Retinal pigment epithelial cell (primary cell): ENCODE measurements at places on chromosomes 12 and 14.

- no peak for DNase-seq
Observed at GRCh38 chr12:30882706-30883105, 43.8 kb upstream of the TSPAN11 start.

DNA sequence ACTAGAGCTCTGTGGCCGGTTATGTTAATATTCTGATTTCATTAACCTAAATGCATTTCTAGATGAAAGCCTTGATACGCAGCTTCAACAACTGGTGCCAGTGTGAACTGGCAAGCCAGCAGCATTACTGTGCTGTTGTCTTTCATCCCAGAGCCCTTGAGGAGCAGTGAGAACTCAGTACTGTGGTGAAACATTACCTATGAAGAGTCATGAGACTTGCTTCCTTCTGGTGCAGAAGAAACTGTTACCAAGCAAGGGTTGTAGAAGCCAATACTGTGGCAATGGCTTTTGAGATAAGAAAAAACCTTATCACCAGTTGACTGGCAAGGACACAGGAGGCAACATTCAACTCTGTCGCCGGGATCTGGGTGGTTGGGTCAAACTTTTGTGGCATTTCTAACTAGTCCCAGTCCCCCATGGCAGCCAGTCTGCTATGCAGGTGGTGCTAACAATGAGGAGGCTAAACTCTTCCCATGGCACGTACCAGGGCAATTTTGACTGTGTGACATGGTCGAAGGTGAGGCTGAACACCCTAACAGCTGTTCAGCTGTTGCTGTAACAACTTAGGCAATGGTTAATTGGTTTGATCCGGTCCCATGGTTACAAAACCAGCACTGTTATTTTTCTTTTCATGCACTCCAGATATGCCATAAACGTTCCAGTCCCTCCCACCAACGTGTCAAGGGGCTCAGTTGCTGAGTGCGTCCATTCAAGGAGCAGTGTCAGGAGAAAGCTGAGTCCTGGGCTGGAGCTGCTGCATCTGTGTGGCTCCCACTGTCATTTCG is 12.6 kb upstream of the LGALS3 start:
- no peak for DNase-seq

DNA sequence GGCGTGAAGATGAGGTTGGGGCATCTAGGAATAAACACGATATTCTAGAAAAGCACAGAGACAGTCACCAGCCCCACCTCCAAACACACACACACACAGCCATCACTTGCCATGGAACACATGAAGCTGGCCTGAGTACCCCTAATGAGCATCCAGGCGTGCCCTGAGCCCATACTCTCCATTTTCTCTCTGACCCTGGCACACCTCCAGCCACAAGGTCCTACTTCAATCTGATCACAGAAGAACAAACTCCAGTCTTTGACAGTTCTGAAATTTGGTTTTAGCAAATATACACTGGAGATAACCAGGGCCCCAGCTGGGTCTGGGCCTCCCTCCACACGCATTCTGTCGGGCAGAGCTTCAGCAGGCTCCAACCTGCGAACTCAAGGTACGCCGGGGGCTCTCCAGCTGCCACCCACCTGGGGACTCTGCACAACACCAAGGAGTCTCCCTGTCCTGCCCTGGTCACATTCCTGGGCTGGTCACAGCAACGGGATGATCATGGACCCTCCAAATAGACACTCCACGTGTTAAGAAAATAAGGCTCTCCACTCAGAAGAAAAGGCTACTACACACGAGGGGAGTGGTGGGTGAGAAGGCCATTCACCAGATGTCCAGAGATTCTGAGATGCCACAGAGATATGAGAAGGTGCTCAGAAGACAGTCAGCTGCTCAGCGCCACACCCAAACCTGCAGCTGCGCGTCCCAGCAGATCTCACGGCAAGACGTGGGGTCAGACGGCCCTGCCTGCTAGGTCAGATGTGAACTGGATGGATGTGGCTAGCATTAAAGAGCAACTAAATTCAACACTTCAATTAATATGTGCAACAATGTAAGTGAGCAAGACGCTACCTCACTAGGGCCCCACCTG is 57.0 kb upstream of the PNMA1 start:
- DNase-seq, result no peak

DNA sequence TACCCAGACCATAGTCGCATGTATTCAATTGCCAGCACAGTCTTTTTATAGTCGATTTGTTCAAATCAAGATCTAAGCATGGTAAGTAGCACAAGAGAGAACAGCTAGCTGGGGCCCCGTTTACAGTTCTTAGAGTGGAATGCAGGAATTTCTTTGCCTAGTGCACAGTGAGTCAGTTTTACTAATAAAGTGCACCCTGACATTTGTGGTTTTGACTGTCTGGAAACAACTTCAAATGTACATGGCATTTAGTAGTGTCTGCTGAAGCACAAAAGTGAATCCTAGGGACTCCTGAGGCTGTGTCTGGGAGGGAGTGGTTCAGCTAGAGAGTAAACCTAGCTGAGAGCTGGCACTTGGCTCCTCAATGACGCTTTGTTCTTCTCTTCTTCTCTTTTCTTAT is 64.9 kb downstream of the TMX1 start:
- peak; percentile 93 for DNase-seq

DNA sequence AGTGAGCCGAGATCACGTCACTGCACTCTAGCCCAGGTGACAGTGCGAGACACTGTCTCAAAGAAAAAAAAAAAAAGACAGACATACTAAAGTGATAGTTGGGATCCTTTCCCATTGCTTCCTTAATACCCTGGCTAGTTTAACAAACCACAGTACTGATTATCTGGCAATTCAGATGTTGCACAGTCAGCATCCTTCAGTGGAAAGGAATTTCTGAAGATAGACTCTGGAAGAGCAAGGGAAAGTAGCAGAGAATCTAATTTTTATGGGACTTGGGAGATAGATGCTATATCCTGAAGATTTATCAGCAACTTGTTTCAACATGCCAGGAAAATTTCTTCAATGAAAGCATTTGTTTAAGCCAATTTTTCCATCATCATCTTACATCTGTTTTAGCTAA is 6.5 kb upstream of the PPFIBP1 start:
- DNase-seq, result no peak

DNA sequence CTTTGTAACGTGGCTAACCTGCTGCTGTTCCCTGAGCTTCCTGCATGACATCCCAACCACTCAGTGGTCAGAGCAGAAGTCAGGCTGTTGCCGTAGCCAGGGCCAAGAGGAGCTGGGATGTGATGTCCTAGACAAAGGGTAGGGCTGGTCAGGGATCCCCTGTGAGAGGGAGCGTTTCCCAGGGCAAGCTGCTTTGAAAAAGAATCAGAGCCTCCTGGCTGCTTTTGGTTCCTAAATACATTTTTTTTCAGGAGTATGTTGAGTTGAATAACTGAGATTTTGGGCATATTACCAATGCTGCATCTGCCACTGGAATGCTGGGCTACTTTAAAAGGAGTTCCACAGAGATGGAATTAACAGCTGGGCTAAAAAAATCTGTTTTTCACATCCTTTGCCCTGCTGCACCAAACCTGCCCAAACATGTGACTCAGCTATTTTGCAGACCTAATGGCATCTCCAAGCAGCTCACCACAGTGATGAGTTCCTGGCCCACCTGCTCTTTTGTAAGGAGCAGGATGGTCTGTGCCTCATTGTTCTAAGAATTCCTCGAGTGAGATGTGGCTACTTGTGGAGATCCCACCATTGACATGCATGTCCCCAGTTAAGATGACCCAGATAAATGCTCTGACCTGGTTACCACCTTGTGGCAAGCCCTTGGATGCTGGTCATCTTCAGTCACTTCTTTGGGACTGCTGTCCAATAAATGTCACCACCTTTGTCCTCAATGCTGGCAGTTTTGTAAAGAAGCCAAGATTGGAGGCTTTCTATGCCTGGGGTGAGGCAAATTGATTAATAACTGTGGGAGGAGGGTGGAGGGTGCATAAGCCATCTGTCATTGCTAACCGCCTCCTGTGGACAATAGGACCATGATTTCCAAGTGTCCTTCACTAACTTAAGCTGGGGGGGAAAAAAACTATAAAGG is 24.1 kb downstream of the ANKRD13A start:
- DNase-seq, result no peak

- DNase-seq, result peak; percentile 9
Observed at GRCh38 chr14:21711360-21711961, 37.8 kb upstream of the OR4E1 start.

- no peak for DNase-seq
Observed at GRCh38 chr12:130219929-130220705, 57.9 kb downstream of the FZD10 start.

GRCh38 chr12:80282761-80283160 is 161.3 kb upstream of the PTPRQ start:
- DNase-seq, result no peak

- DNase-seq, result peak; percentile 3
Observed at GRCh38 chr12:27123642-27124041, 41.3 kb upstream of the C12orf71 start.

DNA sequence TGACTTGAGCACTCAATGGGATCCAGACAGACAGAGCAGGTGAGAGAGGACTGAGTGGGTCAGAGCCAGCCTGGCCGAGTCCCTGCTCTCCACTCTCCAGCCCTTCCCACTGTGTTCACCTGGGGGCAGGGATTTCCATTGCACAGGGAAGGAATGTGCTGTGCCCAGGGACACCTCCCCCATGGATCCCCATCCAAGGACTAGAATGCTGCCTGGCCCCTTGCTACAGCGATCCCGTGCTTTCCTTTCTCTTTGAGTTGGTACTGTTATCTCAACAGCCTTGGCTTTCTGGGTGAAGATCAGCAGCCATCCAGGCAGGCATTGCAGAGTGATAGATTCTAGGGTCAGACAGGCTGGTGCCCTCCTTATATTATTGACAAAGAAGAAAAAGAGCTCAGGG is 60.3 kb upstream of the DLK1 start:
- DNase-seq, result no peak

DNA sequence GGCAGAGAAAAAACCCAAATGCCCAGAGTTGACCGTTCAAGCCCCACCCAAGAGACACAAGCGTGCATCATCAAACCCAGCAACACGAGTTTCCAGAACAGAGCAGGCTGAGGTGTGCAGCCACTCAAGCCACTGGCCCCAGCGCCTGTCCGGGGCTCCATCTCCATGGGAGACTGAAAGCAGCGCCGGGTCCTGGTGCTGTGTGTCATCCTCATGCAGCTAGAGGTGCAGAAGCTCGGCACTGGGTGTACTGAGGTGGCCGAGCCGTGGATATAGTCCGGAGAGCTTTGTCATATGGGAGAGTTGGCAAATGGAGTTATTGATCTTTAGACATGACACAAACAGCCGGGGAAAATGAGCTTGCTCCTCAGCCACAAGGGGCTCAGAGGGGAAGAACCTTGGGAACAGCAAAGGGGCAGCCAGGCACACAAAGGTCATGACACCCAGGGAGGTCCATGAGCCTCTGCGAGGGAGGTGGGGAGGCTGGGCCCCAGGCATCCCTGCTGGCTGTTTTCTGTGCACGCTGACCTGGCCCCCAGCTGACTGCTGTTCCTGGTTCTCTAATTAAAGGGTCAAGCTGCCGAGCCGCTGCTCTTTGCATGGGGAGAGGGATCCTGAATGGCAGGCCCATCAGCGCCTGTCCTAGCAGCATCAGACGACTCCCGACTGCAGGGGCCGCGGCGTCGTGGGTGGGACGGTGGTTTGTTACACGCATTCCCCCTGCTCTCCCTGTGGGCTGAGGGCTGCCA is 145.4 kb upstream of the SFSWAP start:
- DNase-seq, result no peak

GRCh38 chr14:32692441-32692840 is 246.2 kb upstream of the NPAS3 start:
- no peak for DNase-seq

GRCh38 chr14:71597955-71598660 is 334.1 kb upstream of the RGS6 start:
- DNase-seq, result no peak

DNA sequence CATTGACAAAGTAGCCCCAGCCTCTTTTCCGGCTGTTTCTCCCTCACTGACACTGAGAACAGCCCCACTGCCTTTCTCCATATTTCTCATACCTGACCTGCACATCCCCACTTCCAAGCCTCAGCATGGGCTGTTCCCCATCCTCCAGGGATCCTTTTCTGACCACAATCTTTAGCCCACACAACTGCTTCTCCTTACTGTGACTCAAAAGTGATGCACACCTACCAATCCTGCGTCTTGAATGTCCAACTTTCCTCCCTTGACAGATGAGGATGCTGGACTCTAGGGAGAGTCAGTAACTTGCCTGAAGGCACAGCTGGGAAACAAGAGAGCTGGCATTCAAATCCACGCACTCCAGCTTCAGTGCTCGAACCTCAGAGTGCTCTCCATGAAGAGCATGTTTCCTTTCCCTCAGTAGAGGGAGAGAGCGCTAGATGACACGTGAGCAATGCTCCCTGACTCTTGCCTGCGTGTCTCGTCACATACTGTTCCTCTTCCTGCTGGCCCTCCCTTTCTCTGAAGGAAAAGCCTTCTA is 75.6 kb downstream of the NTF3 start:
- no peak for DNase-seq

DNA sequence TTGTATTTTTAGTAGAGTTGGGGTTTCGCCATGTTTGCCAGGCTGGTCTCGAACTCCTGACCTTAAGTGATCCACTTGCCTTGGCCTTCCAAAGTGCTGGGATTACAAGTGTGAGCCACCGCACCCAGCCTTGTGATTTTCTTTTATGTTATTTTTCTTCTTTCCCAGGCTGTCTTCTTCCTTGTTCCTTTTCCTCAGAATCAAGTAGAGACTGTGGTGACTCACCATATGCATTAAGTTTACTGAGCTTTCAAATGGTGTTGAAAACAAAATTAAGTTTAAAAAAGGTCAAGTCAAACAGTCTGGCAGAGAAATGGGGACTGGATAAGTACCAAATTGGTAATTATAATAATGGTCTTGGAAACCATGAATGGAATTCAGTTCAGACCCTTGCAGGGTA is 5.7 kb downstream of the ARPC3 start:
- no peak for DNase-seq

DNA sequence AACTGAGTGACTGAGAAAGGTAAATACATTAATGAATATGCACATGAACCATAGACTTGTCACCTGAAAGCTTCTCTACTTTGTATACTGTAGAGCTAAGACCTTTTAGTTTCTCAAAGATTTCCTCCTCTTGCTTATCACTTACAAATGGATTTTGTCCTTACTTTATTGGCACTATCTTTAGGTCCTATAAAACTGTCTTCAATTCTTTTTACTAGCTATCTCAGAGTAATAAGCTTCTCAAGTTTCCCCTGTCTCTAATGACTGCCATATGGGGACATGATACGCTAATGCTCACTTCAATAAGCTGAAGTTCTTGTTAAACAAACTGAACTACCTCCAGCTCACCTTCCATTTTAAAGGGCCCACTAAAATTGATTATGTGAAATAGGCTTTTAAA is 468.2 kb upstream of the CCDC196 start:
- no peak for DNase-seq

GRCh38 chr12:42291680-42292079 is 34.2 kb downstream of the ZCRB1 start:
- DNase-seq, result no peak

GRCh38 chr12:48932878-48933277 is 7.6 kb upstream of the FKBP11 start:
- no peak for DNase-seq

- no peak for DNase-seq
Observed at GRCh38 chr14:71062581-71063303, 155.5 kb downstream of the PCNX1 start.

DNA sequence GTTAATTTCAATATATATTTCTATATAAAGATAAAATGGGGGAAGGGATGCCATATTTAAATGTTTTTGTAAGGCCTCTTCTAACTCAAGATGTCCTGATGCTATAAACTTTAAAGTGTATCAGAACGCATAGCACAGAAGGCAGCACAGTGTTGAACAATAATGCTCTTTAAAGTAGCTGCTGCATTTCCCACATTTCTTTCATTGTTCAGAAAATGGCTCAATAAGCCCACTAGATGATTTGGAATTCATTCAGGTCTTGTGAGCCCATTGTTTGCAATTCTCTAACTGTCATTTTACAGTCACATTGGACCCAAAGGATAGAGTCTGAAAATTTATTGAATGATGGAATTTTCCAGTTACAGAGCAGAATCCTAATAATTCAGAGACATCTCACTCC is 64.0 kb upstream of the PCED1B start:
- DNase-seq, result no peak
